ENCODE measurements at places on chromosomes 2 and 18.

GRCh38 chr18:24033641-24034412 lies 19.3 kb downstream of the TTC39C start:
- DNase-seq = no peak

DNA sequence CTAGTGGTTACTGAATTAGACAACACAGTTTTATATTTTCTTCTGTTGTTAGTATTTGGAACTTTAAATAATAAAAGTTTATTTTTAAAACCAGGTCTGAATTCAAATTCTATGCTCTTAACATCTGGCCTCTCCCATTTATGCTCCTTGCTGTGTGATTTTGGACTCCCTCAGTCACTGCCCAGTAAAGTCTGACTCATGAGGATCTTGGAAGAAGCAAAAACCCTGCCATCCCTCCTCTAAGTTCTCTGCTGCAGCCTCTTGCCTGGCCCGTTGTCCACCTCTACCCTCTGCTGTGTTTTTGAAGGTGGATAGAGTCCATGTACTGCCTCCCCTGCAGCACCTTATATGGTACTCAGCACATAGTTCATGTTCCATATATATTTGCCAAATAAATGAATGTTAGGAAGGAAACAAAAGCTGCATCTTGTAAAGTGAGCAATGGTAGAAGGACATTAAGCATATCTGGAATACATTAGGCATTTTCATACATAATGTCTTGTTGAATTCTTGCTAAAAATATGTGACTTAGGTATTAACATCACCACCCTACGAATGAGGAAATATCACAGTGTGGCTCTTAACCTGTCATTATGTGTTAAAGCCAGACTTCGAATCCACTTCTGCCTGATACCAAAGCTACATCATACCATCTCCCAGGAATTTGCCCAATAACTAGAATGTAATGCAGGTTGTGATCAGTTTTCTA lies 62.1 kb downstream of the THNSL2 start:
- DNase-seq = no peak

GRCh38 chr2:172972005-172972619 lies 103.5 kb upstream of the MAP3K20 start:
- no peak for DNase-seq

- no peak for DNase-seq
These were observed 359.2 kb downstream of the LRATD1 start for GRCh38 chr2:14991723-14992122.

- DNase-seq = no peak
These were observed 18.6 kb upstream of the COL6A3 start for GRCh38 chr2:237432484-237433092.

GRCh38 chr2:37831081-37831780 lies 93.9 kb upstream of the RMDN2 start:
- no peak for DNase-seq

GRCh38 chr2:37857575-37858399 lies 67.3 kb upstream of the RMDN2 start:
- DNase-seq = no peak

GRCh38 chr18:54607213-54608027 lies 16.4 kb downstream of the DYNAP start:
- no peak for DNase-seq

- DNase-seq = peak; percentile 83
These were observed 261.6 kb downstream of the ASXL3 start for GRCh38 chr18:33839452-33840211.

- no peak for DNase-seq
These were observed 8.0 kb downstream of the CTDSP1 start for GRCh38 chr2:218407717-218408116.

DNA sequence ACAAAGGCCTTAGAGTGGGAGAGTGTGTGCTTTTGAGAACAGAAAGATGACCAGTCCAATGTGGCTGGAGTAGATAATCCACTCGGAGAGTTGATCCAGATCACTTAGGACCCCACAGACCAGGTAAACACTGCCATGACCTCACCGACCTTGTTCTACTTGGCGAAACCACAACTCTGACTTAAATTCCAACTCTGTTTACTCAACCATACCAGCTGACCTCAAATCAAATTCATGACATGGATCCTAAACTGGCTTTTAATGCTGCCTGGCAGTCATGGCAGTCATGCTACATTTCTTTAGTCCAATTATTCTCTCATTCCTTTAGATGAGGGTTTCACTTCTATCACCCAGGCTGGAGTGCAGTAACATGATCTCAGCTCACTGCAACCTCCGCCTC lies 347.1 kb upstream of the FAM98A start:
- no peak for DNase-seq

- DNase-seq = no peak
These were observed 479.7 kb downstream of the SPAG16 start for GRCh38 chr2:213763963-213764362.

- DNase-seq = no peak
These were observed 69.6 kb downstream of the PHLPP1 start for GRCh38 chr18:62784966-62785413.

Data from NCI-H1092 (cell line).